ENCODE measurements at places on chromosomes 7 and 10.
A peak's percentile ranks its signal among the peaks of the same experiment; 100 is the strongest.

DNA sequence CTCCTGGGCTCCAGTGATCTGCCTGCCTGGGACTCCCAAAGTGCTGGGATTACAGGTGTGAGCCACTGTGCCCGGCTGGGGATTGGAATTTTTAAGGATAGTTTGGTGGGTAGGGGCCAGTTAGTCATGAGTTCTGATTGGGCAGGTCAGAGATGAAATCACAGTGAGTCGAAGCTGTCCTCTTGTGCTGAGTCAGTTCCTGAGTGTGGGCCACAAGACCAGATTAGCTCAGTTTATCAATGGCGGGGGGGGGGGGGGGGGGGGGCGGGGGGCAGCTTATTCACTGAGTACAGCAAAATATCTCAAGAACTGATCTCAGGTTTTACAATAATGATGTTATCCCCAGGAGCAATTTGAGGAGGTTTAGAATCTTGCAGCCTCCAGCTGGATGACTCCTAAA is 11.6 kb upstream of the ERCC6 start:
- no peak for DNase-seq

DNA sequence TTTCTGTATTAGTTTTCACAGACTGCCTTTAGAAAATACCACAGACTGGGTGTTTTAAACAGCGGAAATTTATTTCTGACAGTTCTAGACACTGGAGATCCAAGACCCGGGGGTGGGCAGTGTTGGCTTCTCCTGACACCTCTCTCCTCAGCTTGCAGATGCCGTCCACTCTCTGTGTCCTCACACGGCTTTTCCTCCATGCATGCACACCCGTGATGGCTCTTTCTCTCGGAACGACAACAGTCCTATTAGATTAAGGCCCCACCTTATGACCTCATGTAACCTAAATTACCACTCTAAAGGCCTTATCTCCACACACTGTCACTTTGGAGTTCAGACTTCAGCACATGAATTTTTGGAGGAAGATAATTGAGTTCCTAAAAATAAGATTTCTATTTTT is 142.9 kb upstream of the VWC2 start:
- no peak for DNase-seq

DNA sequence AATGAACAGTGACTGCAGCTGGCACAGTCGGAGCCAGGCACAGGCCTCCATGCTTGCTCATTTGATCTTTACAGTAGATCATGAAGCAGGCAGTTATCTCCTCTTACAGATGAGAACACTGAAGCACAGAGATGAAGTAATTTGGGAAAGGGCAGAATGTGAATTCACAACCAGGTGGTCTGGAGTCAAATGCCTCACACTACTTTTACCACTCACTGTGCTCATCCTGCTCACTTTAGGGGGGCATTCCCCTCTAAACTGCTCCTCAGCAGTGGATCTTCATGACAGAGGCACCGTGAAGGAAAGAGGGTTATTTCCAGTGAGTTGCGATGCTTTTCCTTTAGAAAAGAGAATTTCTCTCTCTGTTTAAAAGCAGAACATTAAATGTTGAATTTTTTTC is 15.1 kb downstream of the SNX10 start:
- no peak for DNase-seq

DNA sequence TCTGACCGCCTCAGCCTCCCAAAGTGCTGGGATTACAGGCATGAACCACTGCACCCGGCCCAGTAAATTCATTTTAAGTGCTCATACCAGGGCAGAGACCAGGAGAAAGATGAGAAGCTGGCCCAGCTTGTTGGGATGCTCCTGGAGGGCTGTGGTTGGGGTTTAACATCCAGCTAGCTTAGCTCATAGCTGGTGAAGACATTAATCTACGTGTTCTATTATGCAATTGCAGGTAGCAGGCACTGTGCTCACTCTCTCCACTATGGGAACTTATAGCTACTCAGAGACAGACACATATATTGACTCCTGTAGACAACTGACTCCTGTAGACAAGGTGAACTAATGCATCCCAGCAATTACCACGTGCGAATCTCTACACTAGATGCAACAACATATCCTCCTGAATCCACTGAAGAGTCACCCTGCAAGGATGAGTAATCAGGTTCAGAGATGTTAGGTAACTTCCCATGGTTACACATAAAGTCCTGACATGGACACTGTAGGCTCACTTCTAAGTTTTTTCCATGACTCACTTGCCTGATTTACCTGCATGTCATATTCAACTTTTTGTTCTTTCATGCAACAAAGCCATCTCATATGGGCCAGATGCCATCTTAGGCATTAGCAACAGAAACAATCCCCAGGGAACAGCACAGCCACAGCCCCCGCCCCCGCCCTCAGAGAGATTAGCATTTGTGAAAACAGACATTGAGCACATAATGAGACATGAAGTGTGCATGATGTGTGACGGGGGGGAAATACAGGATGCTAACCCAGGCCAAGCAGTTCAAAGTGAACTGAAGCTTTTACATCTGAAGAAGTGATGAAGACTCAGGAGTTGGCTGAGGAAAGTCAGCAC is 37.2 kb downstream of the ERLIN1 start:
- DNase-seq, result no peak

GRCh38 chr10:86306628-86307278 is 59.8 kb downstream of the GRID1 start:
- no peak for DNase-seq

DNA sequence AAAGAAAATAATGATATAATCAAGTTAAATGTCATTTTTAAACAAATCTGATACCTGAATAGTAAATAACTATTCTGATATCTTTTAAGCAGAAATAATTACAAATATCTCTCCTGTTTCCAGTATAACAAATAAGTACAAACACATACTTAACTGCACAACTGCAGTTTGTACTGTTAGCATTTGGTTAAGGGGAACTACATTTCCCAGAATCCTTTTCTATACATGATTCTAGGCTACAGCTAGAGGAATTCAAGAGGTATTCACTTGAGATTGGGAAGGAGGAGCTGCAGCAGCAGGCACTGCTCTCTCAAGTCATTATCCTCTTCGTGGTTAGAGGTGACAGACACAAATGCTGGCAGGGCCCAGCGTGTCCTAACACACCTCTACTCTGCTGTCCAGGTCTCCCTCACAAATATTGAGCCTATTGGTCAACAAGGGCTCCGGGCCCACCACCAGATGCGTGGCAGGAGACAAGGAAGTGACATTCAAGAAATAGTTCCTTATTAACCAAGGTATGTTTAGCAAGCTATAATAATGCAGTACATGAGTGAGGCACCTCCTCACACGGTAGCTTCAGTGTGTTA is 255.1 kb upstream of the MKLN1 start:
- DNase-seq, result peak; percentile 47

- no peak for DNase-seq
Observed at GRCh38 chr7:157404845-157405481, 68.2 kb downstream of the DNAJB6 start.

- DNase-seq, result no peak
Observed at GRCh38 chr7:106621393-106622132, 39.4 kb downstream of the CCDC71L start.

DNA sequence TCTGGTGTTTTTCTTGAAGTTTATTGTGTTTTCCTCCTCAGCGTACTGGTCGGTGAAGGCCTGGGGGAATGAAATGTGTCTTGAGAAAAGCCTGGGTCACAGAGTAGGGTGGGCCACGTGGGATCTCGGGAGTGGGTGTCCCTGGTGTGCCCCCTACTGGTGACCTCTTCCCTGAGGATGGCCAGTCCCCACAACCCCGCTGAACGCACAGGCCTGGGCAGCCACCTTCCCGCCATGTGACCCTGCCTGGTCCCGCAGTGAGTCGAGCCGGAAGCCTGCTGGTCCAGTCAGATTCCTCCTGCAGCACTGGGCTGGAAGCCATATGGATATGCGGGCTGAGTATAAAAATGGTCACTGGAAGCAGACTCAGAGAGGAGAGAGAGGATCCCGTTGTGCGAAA is 52.9 kb upstream of the GNA12 start:
- no peak for DNase-seq

DNA sequence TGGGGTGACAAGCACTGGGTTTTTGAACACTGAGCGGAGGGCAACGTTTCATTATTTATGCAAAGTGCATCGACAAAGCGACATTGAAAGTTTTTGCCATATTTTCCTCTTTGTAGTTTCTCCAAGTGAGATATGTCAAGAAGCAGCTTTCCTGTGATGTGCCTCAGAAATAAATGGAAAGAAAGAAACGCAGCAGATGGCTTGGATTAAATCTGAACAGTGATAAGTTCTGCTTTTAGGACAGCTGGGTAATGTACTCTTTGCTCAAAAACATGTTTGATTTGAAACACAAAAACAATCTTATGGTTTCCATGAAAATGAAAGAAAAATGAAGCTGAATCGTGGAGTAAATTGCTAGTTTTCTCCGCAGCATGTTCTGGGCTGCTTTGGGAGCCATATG is 166.3 kb downstream of the PTPRN2 start:
- DNase-seq, result no peak

- DNase-seq, result peak; percentile 37
Observed at GRCh38 chr7:38335492-38336147, 62.2 kb upstream of the TARP start.

GRCh38 chr10:66336791-66337190 is 589.0 kb upstream of the LRRTM3 start:
- DNase-seq, result no peak

DNA sequence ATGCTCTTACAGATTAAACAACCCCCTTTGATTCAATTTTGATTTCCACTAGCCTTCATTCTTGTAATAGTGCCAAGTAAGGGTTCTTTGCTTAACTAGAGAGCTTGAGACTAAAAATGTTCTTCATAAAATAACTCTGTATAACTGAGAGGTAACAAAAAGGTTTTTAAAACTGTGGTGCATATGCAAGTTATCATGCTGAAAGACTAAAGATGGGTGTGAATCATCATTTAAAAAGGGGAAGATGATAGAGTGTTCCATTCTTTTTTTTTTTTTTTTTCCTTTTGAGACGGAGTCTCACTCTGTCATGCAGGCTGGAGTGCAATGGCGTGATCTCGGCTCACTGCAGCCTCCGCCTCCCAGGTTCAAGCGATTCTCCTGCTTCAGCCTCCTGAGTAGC is 11.1 kb downstream of the MDFIC start:
- no peak for DNase-seq

All from NCI-H187 treated with DMSO at 0.1 percent for 48 hours (cell line).